ENCODE measurements at places on chromosomes 4 and X.

DNA sequence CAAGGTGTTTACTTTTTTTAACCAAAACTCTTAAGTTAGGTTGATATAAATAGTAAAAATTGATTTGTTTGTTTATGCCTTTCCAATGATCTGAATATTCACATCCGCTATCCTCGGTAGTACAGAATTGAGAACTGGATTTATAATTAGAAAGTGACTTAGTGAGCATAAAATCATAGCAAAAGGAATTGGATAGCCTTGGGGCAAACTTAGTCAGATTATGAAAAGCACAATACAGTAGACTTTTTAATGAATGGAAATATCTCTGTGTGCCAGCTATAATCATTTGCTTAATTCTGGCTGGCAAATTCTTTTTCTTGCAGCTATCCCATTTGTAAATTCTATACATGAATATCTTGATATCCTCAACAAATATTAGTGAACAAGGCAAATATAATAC lies 713.5 kb downstream of the ADGRL3 start:
- no peak overlapping the region for H3K27ac ChIP-seq
- H3K36me3 ChIP-seq: no peaks in the 10 kb centered on the region
- DNase-seq: no peak

GRCh38 chr4:81491943-81492342 lies 20.2 kb upstream of the RASGEF1B start:
- no peak overlapping the region for H3K27ac ChIP-seq
- H3K27me3 ChIP-seq: no peaks in the 10 kb centered on the region
- no peaks in the 10 kb centered on the region for H3K36me3 ChIP-seq
- DNase-seq: no peak

GRCh38 chr4:8911316-8912088 lies 39.9 kb upstream of the HMX1 start:
- no peaks in the 10 kb centered on the region for H3K27me3 ChIP-seq
- H3K27ac ChIP-seq: no peak overlapping the region
- DNase-seq: peak; percentile 17

DNA sequence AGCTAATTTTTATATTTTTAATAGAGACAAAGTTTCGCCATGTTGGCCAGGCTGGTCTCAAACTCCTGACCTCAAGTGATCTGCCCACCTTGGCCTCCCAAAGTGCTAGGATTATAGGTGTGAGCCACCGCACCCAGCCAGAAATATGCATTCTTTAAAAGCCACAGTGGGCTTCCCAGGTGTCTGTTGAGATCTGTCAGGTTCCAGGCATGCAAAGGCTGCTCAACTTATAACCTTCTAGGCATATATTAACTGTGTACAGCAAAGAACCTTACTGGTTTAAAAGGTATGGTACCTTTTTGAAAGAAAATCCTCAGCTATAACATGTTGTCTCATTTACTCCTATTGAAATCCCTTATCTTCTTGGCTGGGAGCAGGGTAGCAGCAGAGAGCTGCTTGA lies 42.5 kb downstream of the JADE3 start:
- no peak overlapping the region for H3K4me3 ChIP-seq
- DNase-seq: no peak
- no peaks in the 10 kb centered on the region for H3K27me3 ChIP-seq
- H3K27ac ChIP-seq: no peak overlapping the region
- H3K36me3 ChIP-seq: no peaks in the 10 kb centered on the region

DNA sequence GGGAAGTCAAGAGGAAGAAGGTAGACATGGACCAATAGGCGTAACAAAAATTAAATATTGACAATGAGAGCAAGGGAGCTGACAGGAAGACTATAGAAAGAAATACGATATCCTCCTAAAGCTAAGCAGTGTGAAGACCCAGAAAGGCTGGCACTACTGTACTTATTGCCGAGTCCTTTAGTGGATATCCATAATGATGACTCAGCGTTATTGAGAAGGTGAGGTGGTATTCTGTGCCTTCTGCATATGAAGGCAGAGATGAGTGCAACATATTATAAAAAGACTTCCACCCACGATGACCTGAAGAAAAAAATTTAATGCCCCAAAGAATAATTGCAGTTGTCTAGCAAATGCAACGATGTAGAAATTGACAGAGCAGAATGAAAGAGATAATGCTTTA lies 13.0 kb upstream of the MCF2 start:
- peak overlapping the region; percentile 37 for H3K27ac ChIP-seq
- no peak for DNase-seq
- no peaks in the 10 kb centered on the region for H3K36me3 ChIP-seq

DNA sequence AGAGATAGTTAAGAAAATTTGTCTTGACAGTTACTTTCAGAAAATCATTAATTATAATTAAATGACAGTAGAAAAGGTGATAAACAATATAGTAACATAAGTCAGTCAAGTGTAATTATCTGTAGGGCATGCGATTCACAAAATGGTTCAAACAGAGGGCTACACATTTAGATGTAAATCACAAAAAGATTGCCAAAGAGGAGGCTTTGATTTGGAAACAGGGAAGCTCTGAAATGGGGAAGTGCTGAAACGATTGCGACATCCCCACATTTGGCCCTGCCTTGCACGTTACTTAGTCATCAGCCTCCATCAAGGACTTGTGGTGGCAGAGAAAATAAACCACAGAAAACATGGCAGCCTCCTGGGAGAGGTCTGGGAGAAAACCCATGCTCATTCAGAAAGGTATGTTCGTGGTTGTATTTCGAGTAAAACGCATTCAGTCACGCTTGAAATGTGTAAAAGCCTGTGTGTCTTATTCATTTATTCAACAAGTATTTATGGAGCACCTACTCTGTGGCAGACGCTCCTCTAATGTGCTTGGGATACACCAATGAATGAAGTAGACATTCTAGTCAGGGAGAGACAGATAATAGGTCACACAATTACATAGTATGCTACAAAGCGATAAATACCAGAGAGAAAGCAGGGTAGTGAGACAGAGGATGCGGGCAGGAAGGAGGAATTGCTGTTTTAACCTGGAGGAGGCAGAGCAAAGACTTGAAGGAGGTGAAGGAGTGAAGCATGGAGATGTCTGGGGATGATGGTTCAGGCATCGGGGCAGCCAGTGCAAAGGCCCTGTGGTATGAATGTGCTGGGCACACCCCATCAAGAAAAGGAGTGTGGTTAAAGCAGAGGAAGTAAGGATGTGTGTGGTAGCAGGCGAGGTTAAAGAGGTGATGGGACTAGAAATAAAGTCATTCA lies 7.8 kb downstream of the RBM47 start:
- no peaks in the 10 kb centered on the region for H3K36me3 ChIP-seq
- peak overlapping the region; percentile 6 for H3K27ac ChIP-seq
- no peak overlapping the region for H3K4me3 ChIP-seq
- no peaks in the 10 kb centered on the region for H3K27me3 ChIP-seq
- peak; percentile 53 for DNase-seq

DNA sequence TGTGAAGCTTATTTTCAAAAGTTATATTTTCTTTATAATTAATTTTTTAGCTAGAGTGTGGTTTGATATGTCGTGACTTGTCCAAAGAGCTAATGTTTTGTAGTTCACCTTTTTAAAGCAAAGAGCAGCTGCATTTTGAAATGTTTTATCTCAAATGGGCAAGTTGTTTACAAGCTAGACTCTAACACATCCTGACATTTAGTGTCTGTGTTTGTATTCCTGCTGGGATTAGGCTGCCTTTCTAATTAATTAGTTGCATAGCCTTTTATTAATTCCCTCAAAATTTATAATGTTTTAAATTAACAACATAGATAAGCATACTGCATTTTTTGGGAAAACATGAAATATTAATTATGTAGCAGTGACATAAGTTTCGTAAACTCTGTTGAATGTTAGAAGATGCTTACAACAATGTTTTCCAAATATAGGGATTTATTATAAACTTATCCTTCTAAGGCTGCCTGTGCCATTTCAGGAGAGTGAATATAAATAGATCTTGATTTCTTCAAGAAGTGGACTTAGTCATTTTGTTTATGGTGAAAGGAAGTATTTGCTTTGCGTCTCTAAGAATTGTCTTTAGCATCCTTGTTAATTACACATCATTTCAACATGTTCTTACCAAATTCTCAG lies 37.7 kb upstream of the NUDT6 start:
- H3K27me3 ChIP-seq: no peaks in the 10 kb centered on the region
- no peak overlapping the region for H3K27ac ChIP-seq
- no peaks in the 10 kb centered on the region for H3K4me1 ChIP-seq
- no peak overlapping the region for H3K4me3 ChIP-seq

GRCh38 chr4:38383646-38384121 lies 280.3 kb upstream of the KLF3 start:
- no peak overlapping the region for H3K27ac ChIP-seq
- H3K4me3 ChIP-seq: no peak overlapping the region

- peaks cover 33% of the 10 kb centered on the region for H3K4me1 ChIP-seq
- no peak overlapping the region for H3K4me3 ChIP-seq
- H3K36me3 ChIP-seq: no peaks in the 10 kb centered on the region
- DNase-seq: no peak
- peak overlapping the region; percentile 40 for H3K27ac ChIP-seq
Observed at GRCh38 chr4:78184584-78184983, 127.5 kb downstream of the FRAS1 start.

- no peak overlapping the region for H3K27ac ChIP-seq
- no peaks in the 10 kb centered on the region for H3K4me1 ChIP-seq
- DNase-seq: no peak
- H3K4me3 ChIP-seq: no peak overlapping the region
- H3K36me3 ChIP-seq: no peaks in the 10 kb centered on the region
Observed at GRCh38 chr4:17780501-17781299, 721 bp downstream of the FAM184B start.

- H3K27ac ChIP-seq: peak overlapping the region; percentile 98
- no peaks in the 10 kb centered on the region for H3K27me3 ChIP-seq
- H3K36me3 ChIP-seq: no peaks in the 10 kb centered on the region
Observed at GRCh38 chr4:73070074-73070390, 516 bp upstream of the COX18 start.

DNA sequence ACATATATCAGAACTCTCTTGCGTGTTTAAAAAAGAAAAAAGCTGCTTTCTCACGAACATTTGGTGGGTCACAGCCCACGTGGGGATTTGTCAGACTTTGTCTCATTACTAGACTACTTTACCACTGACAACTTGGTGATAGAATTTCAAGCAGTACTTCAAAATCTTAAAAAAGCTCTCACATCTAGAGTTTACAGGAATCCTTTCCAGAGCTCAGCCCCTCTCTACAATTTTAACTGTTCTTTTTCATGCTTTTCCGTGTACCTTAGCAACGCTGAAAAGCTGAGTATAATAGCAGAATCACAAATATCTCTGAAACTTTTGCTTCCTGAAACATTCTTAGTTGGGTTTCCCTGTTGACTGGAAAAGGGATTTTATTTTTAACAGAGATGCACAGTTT lies 50.2 kb downstream of the SMAD1 start:
- no peaks in the 10 kb centered on the region for H3K27me3 ChIP-seq
- no peaks in the 10 kb centered on the region for H3K36me3 ChIP-seq
- no peak overlapping the region for H3K27ac ChIP-seq

- peak overlapping the region; percentile 55 for H3K4me3 ChIP-seq
- peak; percentile 91 for DNase-seq
- H3K27ac ChIP-seq: peak overlapping the region; percentile 69
- no peaks in the 10 kb centered on the region for H3K27me3 ChIP-seq
Observed at GRCh38 chrX:154373340-154374306, 811 bp downstream of the FLNA start.
